ENCODE measurements at places on chromosomes 7 and 10.
A peak's percentile ranks its signal among the peaks of the same experiment; 100 is the strongest.

DNA sequence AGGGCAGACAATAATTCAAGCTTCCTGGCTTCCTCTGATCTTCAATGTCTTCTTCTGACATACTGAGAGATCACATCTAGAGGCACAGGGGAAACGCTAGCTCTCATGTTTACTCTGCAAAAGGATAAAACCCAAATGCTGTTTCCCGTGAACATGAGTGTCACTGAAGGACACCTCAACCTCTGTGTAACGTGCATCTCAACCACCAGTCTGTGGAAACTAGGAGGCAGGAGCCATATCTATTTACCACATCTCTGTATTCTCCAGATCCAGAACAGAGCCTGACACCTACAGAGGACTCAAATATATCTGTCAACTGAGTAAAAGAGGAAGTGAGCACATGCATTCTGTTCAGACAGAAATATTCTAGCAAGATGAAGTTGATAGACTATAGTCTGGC is 140.3 kb upstream of the TARP start:
- no peak for DNase-seq

DNA sequence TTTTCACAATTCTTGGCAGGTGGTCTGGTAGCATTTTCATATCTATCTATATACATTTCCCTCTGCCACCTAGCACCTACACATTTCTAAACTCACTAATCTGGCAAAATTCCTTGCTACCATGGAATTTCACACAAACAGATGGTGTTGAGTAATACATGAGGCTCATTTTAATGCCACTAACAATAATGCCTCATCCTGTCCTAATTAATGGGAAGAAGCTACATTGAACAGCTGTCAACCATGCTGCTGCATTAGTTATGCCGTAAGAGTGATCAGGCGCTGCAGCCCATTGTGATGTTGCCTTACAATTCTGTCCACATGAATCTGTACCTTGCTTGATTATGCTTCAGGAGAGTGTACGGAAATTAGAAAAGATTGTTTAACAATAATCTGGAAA is 23.2 kb downstream of the COL1A2 start:
- no peak for DNase-seq

GRCh38 chr10:51838471-51838870 is 139.1 kb upstream of the CSTF2T start:
- no peak for DNase-seq

- DNase-seq = no peak
Measured at GRCh38 chr7:78226059-78226719, 427.6 kb downstream of the PHTF2 start.

- no peak for DNase-seq
Measured at GRCh38 chr10:22486431-22486830, 141.1 kb downstream of the SPAG6 start.

- no peak for DNase-seq
Measured at GRCh38 chr10:33045421-33045820, 87.4 kb upstream of the ITGB1 start.

DNA sequence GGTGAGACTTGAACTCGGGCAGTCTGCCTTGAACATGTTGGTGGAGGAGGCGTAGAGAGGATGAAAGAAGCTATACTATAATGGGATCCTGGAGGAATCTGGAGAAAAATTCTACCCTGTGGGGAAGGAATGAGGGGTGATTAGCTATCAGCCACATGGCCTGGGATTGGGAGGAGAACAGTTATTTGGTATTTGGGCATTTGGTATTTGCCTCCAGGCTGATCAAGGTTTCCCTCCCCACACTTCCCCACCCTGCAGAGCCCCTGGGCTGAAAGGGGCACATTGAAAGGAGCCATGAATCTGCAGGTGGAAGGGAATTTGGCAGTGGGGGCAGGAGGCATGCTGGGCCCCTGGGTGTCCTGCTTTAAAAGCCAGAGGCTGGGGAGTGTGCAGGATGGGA is 235.3 kb downstream of the INHBA start:
- DNase-seq = no peak

GRCh38 chr7:78769481-78770101 is 683.9 kb downstream of the MAGI2 start:
- no peak for DNase-seq

GRCh38 chr7:26160896-26161295 is 8.9 kb downstream of the NFE2L3 start:
- DNase-seq = no peak

- DNase-seq = no peak
Measured at GRCh38 chr10:13335881-13336280, 12.2 kb downstream of the SEPHS1 start.

DNA sequence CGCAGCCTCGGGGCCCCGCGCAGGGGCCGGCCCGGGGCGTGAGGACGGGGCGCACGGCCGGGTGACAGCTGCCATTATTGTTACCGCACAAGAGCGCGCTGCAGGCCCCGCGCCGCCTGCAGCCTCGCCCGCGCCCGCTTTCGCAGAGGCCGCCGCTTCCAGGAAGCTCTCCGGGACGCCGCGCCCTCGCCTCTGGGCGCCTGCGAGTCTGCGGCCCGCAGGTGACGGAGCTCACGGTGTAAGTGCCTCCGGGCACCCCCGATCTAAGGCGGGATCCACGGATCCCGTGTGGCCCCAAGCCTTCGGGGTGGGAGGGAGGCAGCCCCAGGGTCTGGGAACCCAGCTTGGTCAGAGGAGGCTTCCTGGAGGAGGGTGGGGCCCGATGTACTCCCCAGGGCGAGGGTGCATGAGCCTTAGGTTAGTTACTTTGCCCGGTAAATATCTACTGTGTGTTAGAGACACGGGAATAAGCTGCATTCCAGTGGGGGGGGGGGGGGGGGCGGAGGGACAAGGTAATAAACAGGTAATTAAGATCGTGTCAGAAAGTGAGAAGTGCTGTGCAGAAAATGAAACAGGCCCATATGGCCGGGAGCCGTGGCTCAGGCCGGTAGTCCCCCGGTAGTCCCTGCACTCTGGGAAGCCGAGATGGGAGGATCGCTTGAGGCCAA is 638 bp downstream of the IQCE start:
- DNase-seq = peak; percentile 60

GRCh38 chr10:59905066-59905730 is 1.2 kb downstream of the CCDC6 start:
- DNase-seq = no peak

GRCh38 chr7:94655848-94656657 is at the start of gene SGCE:
Gene SGCE (minus strand): TSS chr7:94656133. CDS start chr7:94656098, 35 bp downstream.
- DNase-seq = no peak

DNA sequence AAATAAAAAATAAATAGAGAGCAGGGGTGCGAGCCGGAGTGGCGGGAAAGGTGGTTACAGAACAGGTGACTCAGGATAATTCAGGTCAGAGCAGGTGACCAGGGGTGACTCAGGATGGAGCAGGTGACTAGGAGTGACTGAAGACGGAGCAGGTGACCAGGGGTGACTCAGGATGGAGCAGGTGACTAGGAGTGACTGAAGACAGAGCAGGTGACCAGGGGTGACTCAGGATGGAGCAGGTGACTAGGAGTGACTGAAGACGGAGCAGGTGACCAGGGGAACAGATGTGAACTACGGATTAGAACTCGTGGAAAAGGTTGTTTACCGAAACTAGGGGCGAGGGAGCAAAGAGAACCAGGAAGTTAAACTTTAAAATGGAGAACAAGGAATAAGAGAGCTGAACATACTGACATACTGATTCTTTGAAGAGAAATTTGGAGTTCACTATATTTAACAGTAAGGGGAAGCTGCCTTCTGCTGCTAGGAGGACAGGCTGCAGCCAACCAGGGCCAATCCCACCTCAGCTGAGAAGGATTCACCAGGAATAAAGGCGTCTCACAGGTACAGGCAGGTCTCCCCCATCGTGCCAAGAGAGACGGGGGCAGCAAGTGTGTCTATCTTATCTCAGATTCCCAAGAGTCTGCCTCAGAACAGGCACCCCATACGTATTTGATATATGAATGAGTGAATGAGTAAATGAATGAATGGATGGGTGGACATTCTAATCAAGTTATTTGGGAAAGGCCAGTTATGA is 101.3 kb downstream of the CPXM2 start:
- DNase-seq = no peak

GRCh38 chr7:130369831-130370550 is 10.3 kb upstream of the CPA1 start:
- DNase-seq = no peak

- DNase-seq = no peak
Measured at GRCh38 chr7:66964411-66964810, 31.0 kb downstream of the SBDS start.

DNA sequence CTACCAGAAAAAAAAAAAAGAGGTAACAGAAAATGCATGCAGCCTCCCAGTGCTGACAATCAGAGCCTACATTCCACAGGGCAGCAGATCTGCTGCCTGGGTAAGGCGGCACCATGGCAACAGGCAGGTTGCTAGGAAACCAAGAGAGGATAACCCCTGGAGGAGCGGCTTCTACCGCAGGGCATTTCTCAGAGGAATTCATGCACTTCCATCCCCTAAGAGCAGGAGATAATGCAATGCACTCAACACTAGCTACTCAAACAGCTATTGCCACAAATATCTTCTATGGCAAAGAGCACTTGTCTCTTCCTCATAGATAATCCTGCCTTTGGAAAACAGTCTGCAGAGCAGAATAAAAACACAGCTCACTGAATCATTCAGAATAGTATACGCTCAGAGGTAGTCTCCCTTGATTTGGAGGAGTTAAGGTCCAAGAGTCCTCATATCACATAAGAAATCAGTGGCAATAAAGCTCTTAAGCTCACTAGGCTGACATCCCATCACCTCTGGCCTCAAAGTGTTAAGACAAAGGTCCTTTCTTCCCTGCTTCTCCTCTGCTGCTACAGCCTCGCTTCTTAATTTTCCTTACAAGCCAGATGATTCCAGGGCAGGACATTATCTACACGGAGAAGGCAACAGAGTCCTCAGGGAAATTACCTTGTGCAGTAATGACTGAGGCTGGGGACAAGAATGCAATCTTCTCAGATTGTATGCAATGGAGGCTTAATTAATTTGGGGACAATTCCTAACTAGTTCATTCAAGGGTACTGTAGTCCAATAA is 10.7 kb downstream of the PSAP start:
- DNase-seq = no peak

DNA sequence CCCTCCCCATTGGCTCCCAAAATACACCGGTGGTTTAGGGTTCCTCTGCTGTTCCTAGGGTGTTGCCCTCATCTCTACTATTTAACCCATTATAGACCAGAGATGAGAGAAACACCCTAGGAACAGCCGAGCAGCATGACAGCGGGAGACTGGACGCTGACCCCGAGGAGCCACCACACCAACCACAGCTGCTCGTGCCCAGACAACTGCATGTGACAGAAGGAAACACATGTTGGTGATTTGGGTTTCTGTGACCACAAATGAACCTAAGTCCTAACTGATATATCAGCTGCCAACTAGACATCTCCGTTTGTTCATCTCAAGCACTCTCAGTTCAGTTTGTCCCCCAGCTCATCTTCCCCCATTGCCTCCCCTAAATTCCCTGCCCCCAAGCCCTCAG is 13.4 kb downstream of the CFAP43 start:
- no peak for DNase-seq

- no peak for DNase-seq
Measured at GRCh38 chr7:142548978-142549377, 200.3 kb upstream of the PRSS1 start.

GRCh38 chr7:102873470-102874165 is 39.2 kb upstream of the LRRC17 start:
- DNase-seq = no peak

DNA sequence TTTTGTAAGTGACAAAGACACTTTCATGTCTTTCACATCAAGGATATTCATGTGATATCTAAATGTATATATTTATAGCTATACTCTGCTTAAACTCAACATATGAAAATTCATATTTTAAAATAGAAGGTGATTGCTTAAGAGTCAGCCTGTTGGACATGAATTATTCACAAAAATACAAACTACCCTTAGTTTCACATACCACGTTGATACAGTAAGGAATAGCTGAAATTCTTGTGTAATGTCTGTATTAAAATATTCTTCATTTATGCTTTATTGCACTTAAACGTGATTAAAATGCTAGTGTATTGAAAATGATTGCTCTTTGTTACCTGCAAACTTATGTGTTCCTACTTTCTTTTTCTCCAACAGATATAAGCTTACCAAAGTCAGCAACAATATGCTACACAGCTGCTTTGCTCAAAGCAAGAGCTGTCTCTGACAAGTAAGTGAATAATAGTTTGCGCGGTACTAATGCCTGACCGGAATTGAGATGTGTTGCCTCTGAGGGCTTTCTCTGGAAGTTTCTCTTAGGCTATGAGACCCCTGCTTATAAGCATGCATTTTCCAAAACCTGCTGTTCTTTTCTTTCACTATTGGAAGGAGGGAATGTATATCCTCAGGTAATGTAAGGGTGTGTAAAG is 133.8 kb downstream of the WNT2 start:
- no peak for DNase-seq

DNA sequence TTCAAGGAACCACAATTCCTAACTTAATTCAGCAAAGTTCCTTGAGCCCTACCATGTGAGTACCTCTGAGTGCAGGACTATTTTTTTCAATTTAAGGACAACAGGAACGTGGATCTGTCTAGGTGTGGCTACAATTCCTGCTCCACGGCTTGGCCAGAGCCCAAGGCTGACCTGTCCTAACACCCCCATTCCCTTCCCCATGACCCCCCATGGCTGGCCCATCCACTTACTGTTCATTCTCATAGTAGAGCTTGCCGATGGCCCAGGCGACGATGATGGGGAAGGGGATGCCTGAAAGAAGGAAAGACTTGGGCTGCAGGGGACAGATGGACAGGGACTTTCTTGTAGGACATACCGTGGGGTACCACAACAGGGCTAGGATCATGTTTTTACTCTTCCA is 20.3 kb downstream of the CRHR2 start:
- DNase-seq = peak; percentile 61

DNA sequence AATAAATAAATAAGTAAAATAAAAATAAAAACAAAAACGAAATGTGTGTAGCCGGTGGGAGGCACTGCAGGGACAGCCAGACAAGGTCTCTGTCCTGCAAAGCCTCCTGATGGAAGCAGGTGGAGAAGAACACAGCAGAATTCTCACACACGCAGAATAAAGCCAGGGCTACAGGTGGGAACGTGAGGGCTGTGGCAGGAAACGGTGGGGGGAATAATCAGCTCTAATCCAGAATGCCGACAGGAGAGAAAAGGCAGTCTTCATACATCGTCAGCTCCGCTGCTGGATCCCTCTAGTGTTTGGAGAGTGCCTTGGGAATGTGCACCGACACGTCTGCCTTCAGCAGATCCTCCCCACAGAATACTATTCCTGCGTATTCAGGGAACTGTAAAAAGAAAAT is 6.8 kb upstream of the SNX8 start:
- no peak for DNase-seq

- DNase-seq = no peak
Measured at GRCh38 chr7:2913760-2914387, 69.8 kb upstream of the GNA12 start.

GRCh38 chr7:39621261-39621660 is 2.1 kb upstream of the RALA start:
- DNase-seq = no peak

Data from chondrocyte (in vitro differentiated cells).